Liver (tissue), 10 donors: ENCODE measurements at places on chromosomes 6 and 20.

- no peak for DNase-seq
Measured at GRCh38 chr6:1086446-1087153, 225.3 kb upstream of the FOXQ1 start.

DNA sequence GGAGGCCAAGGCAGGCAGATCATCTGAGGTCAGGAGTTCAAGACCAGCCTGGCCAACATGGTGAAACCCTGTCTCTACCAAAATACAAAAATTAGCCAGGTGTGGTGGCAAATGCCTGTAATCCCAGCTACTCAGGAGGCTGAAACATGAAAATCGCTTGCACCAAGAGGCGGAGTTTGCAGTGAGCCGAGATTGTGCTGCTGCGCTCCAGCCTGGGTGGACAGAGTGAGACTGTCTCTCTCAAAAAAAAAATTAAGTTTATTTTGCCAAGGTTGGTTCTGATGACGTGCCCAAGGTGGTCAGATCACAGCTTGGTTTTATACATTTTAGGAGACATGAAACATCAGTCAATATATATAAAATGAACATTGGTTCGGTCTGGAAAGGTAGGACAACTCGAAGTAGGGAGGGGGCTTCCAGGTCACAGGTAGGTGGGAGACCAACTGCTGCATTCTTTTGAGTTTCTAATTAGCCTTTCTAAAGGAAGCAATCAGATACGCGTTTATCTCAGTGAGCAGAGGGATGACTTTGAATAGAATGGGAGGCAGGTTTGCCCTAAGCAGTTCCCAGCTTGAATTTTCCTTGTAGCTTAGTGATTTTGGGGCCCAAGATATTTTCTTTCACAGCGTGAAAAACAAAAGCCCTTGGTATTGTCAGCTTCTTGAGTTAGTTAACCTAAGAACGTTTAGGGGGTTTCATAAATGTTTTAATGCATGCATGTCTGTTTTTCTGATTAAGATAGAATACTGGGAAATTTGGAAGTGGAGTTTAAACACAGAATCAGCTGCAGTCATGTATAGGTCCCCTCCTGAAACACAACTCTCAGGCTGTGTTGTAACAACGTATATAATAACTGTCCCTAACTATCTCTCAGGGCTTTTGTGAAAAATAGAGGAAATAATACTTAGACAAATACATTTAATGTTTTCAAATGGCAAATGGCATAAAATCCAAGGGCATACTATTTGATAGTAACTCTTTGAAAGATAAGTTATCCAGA, 16.7 kb downstream of the ACOT13 start:
- DNase-seq: no peak

DNA sequence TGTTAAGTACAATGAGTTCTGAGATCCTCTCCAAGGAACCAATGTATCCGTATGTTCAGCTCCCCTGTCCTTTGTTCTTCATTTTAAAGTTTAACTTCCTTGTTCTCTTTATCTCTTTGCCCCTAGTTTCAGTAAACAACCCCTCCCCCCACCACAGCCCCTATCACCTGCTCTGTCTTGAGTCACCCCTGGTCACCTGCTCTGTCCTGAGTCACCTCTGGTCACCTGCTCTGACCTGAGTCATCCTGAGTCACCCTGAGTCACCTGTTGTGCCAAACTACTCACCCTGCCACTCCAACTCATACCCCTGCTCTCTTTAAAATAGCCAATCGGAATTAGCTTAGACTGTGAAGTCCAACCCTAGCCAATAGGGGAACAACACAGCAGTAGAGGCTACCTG, 288.7 kb upstream of the CDYL start:
- DNase-seq: no peak

DNA sequence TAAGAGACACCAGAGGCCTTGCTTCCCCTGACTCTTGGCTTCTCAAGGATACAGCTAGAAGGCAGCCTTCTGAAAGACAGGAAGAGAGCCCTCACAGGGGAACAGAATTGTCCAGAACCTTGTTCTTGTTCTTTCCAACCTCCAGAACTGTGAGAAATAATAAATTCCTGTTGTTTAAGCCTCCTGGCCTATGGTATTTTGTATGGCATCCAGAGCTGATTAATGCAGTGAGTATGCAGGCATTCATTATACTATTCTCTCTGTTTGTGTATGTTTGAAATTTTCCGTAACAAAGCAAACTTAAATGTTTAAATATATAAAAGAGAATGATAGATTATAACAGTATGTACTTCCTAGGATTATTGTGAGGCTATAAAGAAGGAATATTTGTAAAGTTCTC, 903.4 kb upstream of the FLRT3 start:
- no peak for DNase-seq

GRCh38 chr6:148771896-148772554, 25.2 kb downstream of the UST start:
- no peak for DNase-seq

- no peak for DNase-seq
Measured at GRCh38 chr6:149037051-149037671, 280.4 kb upstream of the TAB2 start.

- no peak for DNase-seq
Measured at GRCh38 chr6:55968926-55969325, 93.5 kb upstream of the BMP5 start.

- no peak for DNase-seq
Measured at GRCh38 chr6:56582236-56582635, 60.5 kb downstream of the DST start.

- no peak for DNase-seq
Measured at GRCh38 chr6:84052204-84052882, 18.8 kb downstream of the MRAP2 start.

GRCh38 chr20:53901064-53901463, 169.3 kb downstream of the BCAS1 start:
- no peak for DNase-seq

DNA sequence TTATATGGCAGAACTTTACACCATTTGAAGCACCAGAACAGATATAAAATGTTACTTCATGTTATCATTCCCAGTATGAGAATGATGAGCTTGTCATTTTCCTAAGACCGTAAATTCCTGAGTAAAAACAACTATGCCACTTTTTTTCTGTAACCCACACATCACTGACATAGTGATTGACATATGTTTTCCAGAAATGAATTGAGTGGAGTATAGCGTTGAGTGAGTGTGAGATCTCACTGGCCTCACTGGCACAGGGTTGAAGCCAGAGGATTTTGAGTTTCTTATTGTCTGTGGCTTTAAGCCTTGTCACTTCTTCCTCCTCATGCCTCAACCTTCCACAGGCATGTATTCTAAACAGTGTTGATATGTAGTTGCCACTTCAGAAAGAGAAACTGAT, 62.3 kb downstream of the PDE7B start:
- DNase-seq: no peak

GRCh38 chr20:58011947-58012610, 216.4 kb downstream of the ANKRD60 start:
- no peak for DNase-seq

- no peak for DNase-seq
Measured at GRCh38 chr20:4017051-4017712, 1.8 kb upstream of the RNF24 start.
